ENCODE measurements at places on chromosomes 4 and X.

DNA sequence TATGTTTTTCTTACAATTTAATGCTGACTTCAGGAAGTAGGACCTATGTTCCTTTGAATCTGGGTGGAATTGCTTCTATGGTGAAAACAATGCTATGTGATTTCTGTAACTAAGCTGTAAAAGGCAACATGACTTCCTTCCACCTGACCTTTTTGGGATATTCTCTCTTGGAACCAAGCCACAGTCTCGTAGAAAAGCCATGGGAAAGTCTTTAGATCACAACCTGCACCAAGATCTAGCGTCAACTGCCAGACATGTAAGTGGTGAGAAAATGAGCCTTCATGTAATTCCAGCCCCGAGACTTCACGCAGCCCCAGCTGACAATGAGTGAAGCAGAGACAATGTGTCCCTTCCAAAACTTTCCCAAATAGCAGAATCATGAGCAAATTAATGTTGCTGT is 297.0 kb upstream of the DCAF8L1 start:
- DNase-seq = no peak

GRCh38 chrX:56026815-56027214 is 205.3 kb upstream of the KLF8 start:
- no peak for DNase-seq

DNA sequence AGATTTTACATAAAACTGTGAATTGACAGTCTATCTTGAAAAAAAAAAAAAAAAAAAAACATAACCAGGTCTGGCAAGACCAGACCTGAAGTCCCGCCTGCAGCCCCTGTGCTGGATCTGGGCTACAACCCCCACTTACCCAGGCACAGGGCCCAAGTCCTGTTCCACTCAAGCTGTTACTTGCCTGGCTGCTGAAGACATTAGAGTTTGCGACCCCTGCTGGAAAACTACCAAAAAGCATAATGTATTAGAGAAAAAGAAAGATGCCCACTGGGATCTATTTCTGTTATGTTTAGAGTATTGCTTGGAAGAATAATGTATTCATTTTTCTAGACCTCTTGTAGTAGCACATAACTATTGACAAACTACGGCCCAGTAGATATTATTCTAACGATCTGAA is 4.7 kb downstream of the HS3ST1 start:
- no peak for DNase-seq

DNA sequence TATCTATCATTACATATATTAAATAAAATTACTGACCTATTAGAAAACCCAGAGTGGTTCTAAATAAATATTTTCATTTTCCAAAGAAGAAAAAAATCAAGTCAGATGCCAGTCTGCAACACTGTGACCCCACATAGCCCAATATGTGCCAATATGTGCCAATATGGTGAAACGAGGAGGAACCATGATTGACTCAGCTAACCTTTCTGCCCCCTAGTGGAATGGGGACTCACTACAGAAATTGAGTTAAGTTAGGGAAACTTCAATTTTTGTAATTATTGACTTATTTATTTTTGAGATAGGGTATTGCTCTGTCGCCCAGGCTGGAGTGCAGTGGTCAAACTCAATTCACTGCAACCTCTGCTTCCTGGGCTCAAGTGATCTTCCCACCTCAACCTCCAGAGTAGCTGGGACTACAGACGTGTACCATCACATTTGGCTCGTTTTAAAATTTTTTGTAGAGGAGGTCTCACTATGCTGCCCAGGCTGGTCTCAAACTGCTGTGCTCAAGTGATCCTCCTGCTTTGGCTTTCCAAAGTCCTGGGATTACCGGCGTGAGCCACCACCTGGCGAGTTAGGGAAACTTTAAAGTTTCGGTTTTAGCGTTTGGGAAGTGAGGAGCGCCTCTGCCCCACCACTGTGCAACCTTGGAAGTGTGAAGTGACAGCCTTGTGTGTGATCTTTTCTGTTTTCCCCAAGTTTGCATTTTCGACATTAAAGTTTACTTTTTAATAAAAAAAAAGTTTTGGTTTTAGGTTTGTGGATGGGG is 116.8 kb upstream of the SHISA3 start:
- DNase-seq = no peak

GRCh38 chr4:143241892-143242291 is 57.2 kb downstream of the USP38 start:
- no peak for DNase-seq

DNA sequence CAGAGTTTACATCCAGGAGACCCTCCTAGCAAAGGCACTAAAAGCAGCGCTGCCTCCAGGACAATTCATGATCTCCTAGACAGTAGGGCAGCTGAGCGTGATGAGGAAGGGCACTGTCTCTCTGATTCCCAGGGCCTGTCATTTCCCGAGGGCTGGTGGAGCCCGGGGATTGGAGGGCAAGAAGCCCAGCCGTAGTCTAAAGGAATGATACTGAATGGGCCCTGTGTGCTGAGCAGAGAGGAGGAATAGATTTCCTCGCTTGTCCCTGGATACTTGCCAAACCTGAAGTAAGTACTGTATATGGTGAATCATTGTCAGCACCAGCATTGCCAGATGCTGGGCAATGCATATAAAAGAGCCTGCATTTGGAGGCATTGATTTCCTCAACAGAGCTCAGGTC is 88.0 kb upstream of the SLITRK2 start:
- no peak for DNase-seq

DNA sequence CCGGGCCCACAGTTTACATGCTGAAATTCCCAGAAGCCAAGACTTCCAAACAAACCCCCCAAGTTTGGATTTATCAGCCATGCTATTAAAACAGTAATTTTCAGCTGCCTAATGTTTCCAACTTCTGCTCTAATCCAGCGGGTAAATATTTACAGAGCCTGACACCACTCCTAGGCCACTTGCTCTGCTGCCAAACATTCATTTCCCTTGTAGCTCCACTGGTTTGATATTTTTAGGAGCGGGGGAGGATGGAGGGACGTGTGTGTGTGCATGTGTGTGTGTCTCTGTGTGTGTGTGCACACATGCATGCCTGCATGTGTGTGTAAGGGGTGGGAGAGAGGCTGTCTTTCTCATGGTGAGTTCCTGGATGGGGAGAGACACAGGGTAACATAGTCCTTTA is 115.7 kb upstream of the PJA1 start:
- no peak for DNase-seq

- no peak for DNase-seq
Measured at GRCh38 chr4:123113155-123113554, 190.8 kb upstream of the NUDT6 start.

- no peak for DNase-seq
Measured at GRCh38 chrX:43644124-43644701, 11.9 kb upstream of the MAOA start.

- DNase-seq = no peak
Measured at GRCh38 chr4:24470666-24471485, 113.5 kb downstream of the DHX15 start.
